Endodermal cell (in vitro differentiated cells): ENCODE measurements at places on chromosomes 12 and 14.

DNA sequence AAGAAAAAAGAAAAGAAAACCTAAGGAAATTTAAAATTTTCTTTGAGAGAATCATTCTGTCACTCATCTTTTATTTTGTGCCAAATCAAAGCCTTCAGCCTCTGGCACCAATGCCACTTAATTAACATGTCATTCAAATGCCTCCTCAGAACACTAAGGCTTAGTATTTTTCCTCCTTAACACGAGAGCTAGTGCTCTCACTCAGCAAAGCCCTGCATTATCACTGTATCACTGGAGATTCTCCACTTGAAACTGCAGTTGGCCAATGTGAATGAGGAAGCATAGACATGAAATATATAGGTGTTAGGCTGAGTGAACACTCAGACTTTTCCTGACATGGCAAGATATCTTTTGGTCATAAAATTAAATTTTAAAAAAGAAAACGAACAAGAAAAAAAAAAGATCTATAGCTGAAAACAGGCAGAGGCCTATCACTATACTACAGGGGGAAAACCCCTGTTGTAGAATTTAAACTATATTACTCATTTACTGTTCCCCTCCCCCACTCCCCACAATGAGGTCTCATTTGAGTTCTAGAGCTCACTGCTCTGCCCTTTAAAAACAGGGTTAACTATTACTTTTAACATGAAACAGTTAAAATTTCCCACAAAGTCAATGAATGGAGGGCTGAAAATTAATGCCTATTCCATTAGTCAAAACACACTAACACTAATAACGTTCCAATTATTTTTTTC lies 5.1 kb downstream of the MBIP start:
- no peak for DNase-seq
- H3K36me3 ChIP-seq: peaks cover 36% of the 10 kb centered on the region
- no peak overlapping the region for H3K27ac ChIP-seq
- peak overlapping the region; percentile 64 for H3K4me3 ChIP-seq
- no peaks in the 10 kb centered on the region for H3K27me3 ChIP-seq

- H3K27ac ChIP-seq: no peak overlapping the region
- no peaks in the 10 kb centered on the region for H3K27me3 ChIP-seq
- peaks cover 3% of the 10 kb centered on the region for H3K4me1 ChIP-seq
- no peak for DNase-seq
- no peaks in the 10 kb centered on the region for H3K36me3 ChIP-seq
Observed at GRCh38 chr12:58313091-58313855, 371.9 kb downstream of the ATP23 start.

GRCh38 chr14:64349741-64350490 lies 38.2 kb upstream of the MTHFD1 start:
- H3K27me3 ChIP-seq: no peaks in the 10 kb centered on the region
- no peaks in the 10 kb centered on the region for H3K36me3 ChIP-seq
- no peak overlapping the region for H3K4me3 ChIP-seq
- no peak for DNase-seq
- H3K27ac ChIP-seq: no peak overlapping the region
- H3K4me1 ChIP-seq: no peaks in the 10 kb centered on the region

DNA sequence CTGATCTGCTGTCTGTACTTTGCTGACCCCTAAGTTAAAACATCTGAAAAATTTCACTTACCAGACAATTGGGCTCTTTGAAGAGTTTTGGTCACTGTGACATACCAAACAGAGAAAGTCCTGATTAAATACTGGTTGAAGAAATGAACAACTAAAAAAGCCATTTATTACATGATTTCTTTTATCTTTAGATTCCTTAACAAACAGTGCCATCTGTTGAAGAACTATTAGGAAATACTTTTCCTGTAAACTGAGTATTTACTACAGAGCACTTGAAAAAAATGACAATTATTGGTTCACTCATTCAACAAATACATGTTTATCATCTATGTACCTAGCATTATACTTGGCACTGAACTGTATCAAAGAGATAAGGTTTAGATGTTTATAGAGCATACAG lies 6.5 kb upstream of the WASHC4 start:
- no peak overlapping the region for H3K27ac ChIP-seq
- no peak overlapping the region for H3K4me3 ChIP-seq
- H3K27me3 ChIP-seq: peaks cover 73% of the 10 kb centered on the region
- no peak for DNase-seq
- H3K4me1 ChIP-seq: no peaks in the 10 kb centered on the region
- H3K36me3 ChIP-seq: no peaks in the 10 kb centered on the region

DNA sequence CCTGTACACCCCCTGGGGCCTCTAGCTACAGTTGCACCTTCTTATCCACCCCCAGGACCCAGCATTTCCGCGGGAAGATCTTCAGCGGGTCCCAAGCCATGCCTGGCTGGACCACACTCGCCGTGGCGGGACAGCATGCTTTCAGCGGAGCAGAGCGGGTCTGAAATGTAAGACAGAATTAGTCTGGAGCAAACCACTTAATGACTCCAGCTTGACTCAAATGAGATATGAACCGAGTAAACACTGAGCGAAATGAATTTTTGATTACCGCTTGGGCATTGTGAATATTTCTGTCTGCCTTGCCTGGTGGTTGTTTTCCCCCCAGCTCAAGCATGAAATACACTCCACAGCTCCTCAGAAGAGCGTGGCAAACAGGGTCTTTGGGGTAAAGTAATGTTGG lies 60.8 kb downstream of the SLC24A4 start:
- DNase-seq: no peak
- peaks cover 5% of the 10 kb centered on the region for H3K27me3 ChIP-seq
- no peaks in the 10 kb centered on the region for H3K36me3 ChIP-seq
- no peaks in the 10 kb centered on the region for H3K4me1 ChIP-seq
- H3K4me3 ChIP-seq: no peak overlapping the region

- peaks cover 6% of the 10 kb centered on the region for H3K36me3 ChIP-seq
- H3K27ac ChIP-seq: no peak overlapping the region
- no peak for DNase-seq
- H3K4me3 ChIP-seq: no peak overlapping the region
- H3K4me1 ChIP-seq: no peaks in the 10 kb centered on the region
Observed at GRCh38 chr12:780750-781379, 28.5 kb downstream of the WNK1 start.

- peak overlapping the region; percentile 45 for H3K27ac ChIP-seq
- H3K27me3 ChIP-seq: peaks cover 12% of the 10 kb centered on the region
- DNase-seq: no peak
- no peaks in the 10 kb centered on the region for H3K4me1 ChIP-seq
- H3K4me3 ChIP-seq: no peak overlapping the region
- no peaks in the 10 kb centered on the region for H3K36me3 ChIP-seq
Observed at GRCh38 chr12:96980991-96981414, 73.9 kb downstream of the NEDD1 start.

DNA sequence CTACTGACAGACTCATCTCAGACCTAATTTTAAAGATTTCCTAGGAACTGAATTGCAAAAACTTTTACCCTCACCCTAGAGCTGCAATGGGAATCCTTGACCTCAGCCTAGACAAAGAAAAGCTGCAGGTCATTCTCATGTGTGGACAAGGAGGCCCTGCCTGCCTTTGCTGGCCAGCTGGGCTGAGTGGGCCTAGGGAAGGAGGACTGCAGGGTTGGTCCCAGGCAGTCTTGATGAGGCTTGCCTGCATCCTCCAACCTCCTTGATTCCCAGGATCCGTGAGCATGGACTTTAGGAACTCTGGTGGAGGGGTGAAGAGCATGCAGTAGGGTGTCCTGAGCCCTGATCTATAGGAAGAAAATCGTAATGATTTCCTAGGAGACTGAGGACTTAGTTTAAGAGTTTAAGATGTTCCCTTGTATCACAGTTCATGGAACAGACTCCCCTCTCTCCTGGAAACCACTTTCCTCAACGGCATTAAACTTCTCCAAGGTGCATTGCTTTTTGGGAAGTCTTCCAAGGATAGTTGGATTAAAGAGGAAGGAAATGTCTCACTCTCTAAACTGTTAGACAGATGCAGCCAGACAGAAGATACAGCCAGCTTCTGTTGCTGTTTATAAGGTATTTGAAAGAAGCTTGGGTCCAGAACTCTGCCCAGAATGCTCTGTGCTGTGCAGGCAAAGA lies 55.4 kb upstream of the DDX11 start:
- H3K27ac ChIP-seq: no peak overlapping the region
- no peaks in the 10 kb centered on the region for H3K4me1 ChIP-seq
- no peak overlapping the region for H3K4me3 ChIP-seq
- no peaks in the 10 kb centered on the region for H3K36me3 ChIP-seq
- no peaks in the 10 kb centered on the region for H3K27me3 ChIP-seq

DNA sequence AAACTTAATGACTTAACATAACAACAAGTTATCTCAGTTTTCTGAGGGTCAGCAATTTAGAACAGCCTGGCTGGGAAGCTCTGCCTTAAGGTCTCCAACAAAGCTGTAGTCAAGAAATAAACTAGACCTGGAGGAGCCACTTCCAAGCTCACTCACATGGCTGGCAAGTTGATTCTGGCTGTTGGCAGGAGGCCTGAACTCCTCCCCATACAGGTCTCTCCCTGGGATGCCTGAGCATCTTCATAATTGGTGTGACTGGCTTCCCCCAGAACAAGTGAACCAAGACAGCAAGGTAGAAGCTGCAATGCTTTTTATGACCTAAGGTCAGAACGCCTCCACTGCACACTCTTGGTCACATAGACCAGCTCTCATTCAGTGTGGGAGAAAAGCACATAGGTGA lies 128.3 kb downstream of the SAMD4A start:
- no peaks in the 10 kb centered on the region for H3K4me1 ChIP-seq
- no peaks in the 10 kb centered on the region for H3K27me3 ChIP-seq
- no peaks in the 10 kb centered on the region for H3K36me3 ChIP-seq
- no peak overlapping the region for H3K27ac ChIP-seq
- H3K4me3 ChIP-seq: no peak overlapping the region
